ENCODE measurements at places on chromosomes 1 and 21.

- DNase-seq, result no peak
Measured at GRCh38 chr1:175841738-175842187, 98.4 kb upstream of the TNR start.

- DNase-seq, result no peak
Measured at GRCh38 chr1:23817633-23818032, 7.6 kb downstream of the HMGCL start.

DNA sequence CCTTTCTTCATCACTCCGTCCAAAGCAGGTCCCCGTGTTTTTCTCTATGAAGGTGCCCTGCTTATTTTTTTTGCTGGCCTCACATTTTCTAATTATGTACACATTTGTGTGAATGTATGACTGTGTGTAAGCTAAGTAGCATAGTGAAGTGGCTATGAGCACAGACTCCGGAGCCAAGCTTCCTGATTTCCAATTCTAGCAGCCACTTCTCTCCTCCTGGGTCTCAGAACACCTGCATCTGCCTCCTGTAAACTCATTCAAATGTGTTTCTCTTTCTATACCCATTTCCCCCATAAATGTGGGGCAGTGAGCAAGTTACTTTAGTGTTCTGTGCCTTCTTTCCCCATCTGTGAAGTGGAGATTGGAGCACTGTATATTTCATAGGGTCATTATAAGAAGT, 2.1 kb downstream of the SLAMF6 start:
- no peak for DNase-seq

DNA sequence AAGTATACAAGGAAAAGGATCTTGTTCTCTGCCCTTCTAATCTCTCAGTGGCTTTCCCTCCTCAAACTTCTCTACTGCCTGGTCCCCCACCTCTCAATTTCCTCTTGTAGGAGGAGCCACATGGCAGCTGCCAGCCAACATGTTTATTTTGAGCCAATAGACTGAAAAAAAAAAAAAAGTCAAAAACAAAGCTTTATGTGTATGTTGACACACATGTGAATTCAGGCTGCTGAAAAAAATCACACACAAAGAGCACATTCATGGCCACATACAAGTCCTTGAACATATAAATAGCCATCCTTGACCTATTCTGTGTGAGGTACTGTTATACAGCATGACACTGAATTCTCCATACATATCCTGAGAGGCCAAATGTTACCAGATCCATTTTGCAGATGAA, 3.7 kb downstream of the PTPN14 start:
- DNase-seq, result no peak

- DNase-seq, result no peak
Measured at GRCh38 chr1:61626816-61627215, 98.1 kb downstream of the TM2D1 start.

- no peak for DNase-seq
Measured at GRCh38 chr1:93251966-93252365, 71.4 kb downstream of the CCDC18 start.

GRCh38 chr1:26913754-26914619, at the start of gene NR0B2:
Gene NR0B2, minus strand, starts transcription at chr1:26913975. Its CDS starts 35 bp downstream, at chr1:26913940.
- no peak for DNase-seq

- peak; percentile 21 for DNase-seq
Measured at GRCh38 chr1:74468982-74469603, 43.3 kb downstream of the LRRC53 start.

GRCh38 chr1:197850042-197850441, 52.4 kb upstream of the C1orf53 start:
- DNase-seq, result no peak

GRCh38 chr1:246785494-246786111, 61.4 kb downstream of the SCCPDH start:
- no peak for DNase-seq

DNA sequence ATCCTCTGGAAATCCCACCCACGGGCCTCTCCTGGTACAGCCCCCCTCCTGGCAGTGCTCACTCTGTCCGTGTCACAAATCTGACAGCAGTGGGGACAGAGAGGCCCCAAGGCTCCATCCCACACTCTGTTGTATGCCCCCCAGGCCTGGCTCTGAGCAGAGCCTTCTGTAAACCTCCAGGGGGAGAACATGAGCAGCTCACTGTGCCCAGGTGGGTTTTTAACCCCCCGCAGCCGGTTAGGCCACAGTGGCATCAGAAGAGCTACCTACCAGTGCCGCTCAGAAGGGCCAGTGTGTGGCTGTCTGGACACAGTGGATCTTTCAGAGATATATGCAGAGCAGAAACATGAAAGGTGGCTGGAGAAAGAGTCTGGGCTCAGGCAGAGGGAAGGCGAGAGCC, 12.0 kb upstream of the GPR153 start:
- no peak for DNase-seq

DNA sequence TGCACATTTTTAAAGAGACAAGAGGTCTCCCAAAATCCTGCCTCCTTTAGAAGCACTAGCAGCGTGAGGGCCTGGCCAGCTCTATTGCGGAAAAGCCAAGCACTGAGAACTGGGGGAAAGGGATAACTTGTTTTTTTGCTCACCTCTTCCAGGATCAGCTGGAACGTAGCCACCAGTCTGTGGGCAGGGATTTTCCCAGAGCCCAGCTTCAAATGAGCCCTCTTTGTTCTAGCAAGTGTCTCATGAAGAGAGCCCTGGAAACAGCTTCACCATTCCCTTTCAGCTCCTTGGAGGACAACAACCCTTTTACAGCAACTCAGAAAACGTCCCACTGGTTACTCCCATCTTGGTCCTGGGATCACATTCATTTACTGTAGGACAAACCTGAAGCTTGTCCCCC, 195.4 kb downstream of the LMX1A start:
- DNase-seq, result no peak

DNA sequence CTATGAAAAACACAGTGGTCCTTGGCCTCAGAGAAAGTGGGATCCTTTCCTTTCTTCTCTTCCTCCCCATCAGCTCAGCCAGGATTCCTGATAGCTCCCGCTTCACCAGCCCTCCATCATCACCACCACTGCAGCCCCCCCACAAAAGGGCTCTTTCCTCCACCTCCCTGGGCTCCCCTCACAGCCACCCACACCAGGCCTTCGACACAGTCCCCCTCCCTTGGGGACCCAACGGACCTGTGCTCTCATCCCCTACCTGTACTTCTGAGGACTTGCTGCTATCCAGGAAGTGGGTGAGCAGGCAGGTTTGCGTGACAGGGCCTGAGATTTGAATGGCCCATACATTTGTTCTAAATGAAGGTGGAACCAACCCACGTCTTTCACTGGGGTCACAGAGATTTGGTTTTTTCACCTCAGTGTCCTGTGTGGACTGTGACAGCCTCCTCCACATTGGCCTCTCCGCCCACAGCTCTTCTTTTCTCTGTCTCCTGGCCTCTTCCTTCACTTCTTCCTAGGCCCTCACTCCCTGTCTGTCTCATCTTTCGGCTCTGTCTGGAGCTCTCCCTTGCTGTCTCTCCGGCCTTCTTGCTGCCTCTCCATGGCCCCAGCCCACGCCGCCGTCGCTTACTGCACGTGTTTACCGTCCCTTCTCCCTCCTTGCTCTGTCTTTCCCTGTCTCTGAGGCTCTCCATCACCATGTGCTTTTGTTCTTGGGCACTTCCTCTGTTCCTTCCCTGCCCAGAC, 238.6 kb downstream of the FOXD2 start:
- DNase-seq, result no peak

GRCh38 chr1:151324390-151324930, 2.8 kb downstream of the PI4KB start:
- DNase-seq, result no peak

GRCh38 chr1:178627037-178627436, 98.0 kb upstream of the RALGPS2 start:
- no peak for DNase-seq

DNA sequence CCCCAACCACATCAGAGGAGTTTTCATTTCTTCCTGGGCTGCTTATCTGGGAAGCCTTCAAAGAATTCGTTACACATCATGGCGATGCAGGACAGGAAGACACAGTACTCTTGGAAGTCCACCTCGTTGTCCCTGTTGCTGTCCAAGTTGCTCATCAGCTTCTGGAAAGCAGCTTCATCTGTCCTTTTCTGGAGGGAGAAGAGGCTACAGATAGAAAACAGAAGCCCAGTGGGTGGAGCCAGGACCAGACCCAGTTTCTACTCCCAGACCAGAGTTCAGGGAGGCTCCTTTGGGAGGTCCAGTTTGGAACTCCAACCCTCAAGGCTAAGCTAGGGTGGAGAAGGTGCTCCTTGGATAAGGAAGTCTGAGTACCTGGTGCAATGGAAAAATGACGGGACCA, 1.9 kb downstream of the S100A4 start:
- no peak for DNase-seq

DNA sequence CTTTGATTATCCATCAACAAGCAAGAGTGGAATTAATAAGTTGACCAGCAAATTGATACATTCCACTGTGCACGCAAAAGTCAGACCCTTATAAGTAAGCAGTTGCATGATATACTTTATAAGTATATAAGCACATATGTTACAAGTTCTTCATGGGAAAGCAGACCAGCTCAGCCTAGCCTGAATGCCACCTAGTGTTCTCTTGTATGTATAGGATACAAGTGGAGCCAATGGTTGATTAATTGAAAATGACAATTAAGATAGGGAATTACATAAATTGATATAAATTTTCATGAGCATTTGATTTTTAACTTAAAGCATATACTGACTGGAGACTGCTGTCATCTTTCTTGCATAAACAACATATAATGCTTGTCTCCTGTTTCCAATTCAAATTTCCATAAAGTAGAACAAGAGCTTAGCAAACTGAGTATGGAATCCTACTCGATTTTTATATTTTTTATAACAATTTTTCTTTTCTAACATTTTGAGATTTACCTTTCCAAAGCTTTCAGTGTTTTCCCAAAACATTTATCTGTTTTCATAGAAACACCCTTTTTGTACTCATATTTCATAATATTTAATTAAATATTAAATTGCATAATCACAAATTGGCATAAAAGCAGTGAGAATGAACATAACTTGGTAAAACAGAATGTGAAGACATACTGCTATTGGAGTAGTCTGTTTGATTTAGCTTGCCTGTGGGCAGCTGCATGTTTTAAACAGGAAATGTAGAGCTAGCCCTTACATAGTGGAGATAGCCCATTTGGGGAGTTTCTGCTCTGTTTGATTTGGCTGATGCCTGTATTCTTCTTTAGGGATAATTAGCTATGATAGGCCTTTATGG, 62.8 kb downstream of the MAGI3 start:
- no peak for DNase-seq

- no peak for DNase-seq
Measured at GRCh38 chr1:109864047-109864822, 46.4 kb upstream of the CSF1 start.

- DNase-seq, result no peak
Measured at GRCh38 chr1:229019663-229020271, 251.1 kb upstream of the RAB4A start.

DNA sequence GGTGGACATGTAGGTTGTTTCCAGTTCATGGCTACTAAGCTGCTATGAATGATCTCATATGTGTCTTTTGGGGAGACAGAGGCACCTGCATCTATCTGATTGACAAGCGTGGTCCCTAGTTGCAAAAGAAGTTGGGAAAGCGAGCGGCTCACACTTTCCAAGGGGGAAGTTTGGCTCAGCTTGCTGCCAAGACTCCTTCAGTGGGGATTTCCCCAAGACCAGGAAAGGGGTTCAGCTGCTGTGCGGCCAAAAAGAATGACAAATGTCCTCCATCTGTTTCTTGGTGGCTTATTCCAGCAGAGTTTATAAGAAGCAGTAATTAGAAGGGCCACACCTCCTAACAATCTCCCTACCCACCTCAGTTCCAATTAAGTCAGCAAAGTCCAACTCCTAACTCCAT, 128.5 kb upstream of the GALNT2 start:
- DNase-seq, result no peak

GRCh38 chr1:21891621-21892479, 45.3 kb downstream of the HSPG2 start:
- DNase-seq, result no peak

DNA sequence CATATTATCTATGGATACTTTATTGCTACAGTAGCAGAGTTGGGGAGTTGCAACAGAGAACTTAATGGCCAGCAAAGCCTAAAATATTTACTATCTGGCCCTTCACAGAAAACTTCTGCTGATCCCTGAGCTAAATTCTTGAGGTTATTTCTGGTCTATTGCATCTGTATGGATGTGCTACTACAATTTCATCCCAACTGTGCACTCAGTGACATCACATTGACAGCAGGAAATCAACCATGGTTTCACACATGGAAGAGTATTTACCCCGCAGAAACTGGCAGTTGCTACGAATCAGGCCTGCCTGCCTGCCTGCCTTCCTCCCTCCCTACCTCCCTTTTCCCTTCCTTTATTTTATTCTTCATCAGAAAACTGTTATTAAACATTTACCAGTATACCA, 12.1 kb downstream of the CLCA2 start:
- DNase-seq, result no peak

DNA sequence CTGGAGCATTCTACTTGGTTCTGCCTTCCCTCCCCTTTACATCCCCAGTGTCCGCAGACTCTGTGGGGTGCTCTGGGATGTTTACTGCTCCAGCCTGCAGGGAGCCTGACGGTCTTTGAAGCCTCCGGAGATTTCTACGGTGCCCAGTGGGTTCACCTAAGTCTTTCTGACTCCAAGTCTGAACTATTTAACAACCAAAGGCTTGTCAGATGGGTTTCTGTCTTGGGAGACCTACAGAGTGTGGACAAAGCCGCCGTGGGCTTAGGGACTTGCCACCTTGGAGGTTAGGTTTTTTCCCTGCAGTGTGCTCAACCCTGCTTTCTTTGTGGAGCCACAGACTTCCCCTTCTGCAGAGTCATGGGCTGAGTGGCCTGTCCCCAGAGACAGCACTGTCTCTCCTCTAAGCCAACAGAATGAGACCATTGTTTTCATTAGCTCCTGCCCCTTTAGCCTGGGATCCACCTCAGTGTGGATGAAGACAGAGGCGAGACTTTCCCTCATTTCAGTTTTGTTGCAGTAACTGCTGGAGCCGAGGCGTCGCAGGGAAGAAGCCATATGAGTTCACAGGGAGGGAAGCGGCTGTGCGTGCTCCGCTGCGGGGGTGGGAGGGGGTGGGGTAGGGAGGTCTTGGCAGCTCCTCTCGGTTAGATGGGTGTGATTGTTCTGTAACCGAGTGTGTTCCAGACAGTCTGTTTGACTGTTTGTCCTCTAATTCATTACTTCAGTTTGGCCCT, 120.7 kb downstream of the CNIH3 start:
- DNase-seq, result no peak

GRCh38 chr1:58325866-58326265, 220.7 kb downstream of the OMA1 start:
- DNase-seq, result no peak
